ENCODE measurements at places on chromosomes 7 and 10.

GRCh38 chr10:30415593-30415992 is 18.4 kb upstream of the MAP3K8 start:
- no peak for DNase-seq

GRCh38 chr7:37352974-37353948 is 95.4 kb downstream of the ELMO1 start:
- no peak for DNase-seq

DNA sequence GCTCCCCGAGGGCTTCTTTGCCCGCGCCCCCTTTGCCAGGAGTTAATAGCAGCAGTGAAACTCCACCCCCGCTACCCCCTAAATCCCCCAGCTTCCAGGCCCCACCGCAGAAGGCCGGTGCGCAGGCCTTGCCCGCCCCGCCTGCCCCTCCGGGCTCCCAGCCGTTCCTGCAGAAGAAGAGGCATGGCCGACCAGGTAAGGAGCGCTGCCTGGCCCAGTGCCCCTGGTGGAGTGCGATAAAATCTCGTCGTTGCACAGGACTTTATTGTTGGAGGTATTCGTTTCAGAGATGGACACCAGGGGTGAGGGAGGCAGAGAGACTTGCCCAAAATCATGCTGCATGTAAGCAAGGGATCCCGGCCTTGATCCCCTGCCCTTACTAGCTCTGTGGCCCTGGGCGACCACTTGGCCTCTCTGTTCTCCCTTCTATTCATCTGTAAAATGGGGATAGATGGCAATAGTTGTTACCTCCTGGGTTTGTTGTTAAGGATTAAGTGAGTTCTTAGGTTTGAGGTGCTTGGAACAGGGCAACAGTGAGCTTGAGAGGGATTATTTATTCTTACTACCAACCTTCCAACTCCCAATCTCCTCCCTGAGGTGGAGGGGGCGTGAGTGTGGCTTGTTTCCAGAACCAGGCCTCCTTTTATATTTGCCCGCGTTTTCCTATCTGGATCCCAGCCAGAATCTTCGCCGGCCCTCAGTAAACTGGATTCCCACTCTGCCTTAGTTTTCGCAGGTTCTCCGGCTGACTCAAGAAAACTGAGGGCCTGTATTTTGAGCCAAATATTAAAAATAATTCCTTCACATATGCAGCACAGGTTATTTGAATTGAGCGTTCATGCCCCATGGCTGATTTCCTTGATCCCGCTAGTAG is 78.3 kb downstream of the WIPF3 start:
- no peak for DNase-seq

DNA sequence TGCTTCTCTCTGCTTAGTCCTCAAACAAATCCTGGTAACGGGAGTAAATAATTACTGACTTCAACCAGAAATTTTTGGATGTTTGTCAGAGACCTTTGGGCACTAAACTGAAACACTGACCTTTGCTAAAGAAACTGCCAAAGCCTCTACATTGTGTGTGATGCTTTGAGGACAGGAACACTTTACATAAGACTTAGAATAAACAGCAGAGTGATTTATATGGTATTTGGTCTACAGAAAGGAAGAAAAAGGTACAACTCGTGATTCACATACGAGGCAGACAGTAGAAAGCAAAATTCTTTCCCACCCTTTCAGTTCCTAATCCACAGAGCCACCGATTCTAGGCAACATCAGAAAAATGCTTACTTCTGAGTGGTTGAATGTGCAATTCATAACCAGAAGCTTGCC is 59.8 kb downstream of the SLC16A12 start:
- no peak for DNase-seq

GRCh38 chr10:106619346-106619745 is 545.2 kb downstream of the SORCS1 start:
- no peak for DNase-seq

DNA sequence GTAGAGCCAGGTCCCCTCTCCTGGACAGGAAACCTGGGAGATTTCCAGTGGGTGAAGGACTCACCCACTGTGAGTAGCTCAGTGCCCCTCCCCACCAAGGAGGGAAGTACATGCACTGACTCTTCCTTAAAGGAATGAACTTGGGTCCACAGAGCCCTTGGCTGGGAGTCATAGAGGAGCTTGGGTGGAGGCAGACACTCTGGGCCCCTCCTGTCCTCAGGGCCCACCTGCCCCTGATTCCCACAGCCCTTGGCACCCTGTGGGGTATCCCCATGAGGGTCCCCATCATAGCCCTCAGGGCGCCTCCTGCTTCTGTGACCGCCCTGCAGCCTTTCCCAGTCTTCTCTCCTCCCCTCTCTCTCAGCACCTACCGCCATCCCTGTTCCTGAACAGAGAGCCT is 3.7 kb downstream of the EN2 start:
- DNase-seq, result no peak

DNA sequence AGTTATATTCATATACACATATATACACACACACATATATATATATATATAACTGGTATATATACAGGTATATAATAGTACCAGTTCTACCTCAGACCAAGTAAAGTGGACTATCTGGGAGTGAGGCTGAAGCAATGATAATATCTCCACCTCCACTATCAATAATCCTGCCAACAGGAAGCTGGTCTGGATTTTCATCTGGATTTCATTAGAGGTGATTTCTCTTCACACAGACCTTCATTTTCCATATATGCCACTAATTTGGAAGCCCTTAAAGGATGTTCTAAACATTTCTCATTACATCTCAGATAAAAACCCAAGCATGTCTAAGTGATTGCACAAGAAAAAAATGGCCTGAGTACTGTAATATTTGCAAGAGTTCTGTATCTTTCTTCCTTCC is 1.7 kb upstream of the SLC35B4 start:
- DNase-seq, result no peak

DNA sequence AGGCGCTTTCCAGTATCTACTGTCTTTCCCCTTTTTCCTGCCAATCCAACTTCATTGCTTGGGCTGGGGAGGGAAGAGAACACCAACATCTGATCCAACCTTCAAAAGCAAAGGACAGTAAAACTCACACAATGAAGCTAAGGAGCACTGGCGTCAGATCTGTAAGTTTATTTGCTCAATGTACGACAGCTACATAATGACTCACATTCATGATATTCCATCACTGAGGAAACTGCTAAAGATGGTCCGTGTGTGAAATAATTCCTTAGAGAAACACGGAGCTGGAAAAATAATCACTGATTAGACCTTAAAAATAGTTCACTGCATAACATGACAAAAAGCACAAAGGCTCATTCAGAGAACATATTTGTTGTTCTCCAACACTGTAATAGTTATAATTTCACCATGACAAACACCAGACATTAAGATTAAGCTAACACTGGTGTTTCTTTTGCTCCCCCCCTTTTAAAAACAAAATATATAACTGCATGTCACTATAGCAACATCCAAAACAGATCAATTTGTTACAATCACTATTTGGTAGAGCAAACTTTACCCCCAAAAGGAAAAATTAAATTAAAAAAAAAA is 24.3 kb downstream of the HSPB1 start:
- no peak for DNase-seq

GRCh38 chr7:14691597-14692203 is 210.9 kb downstream of the DGKB start:
- no peak for DNase-seq

GRCh38 chr10:14659626-14660196 is 115.0 kb downstream of the FAM107B start:
- DNase-seq, result no peak

GRCh38 chr7:144516729-144517525 is 113.4 kb upstream of the NOBOX start:
- no peak for DNase-seq

GRCh38 chr10:93475871-93476270 is 6.3 kb downstream of the MYOF start:
- DNase-seq, result no peak

DNA sequence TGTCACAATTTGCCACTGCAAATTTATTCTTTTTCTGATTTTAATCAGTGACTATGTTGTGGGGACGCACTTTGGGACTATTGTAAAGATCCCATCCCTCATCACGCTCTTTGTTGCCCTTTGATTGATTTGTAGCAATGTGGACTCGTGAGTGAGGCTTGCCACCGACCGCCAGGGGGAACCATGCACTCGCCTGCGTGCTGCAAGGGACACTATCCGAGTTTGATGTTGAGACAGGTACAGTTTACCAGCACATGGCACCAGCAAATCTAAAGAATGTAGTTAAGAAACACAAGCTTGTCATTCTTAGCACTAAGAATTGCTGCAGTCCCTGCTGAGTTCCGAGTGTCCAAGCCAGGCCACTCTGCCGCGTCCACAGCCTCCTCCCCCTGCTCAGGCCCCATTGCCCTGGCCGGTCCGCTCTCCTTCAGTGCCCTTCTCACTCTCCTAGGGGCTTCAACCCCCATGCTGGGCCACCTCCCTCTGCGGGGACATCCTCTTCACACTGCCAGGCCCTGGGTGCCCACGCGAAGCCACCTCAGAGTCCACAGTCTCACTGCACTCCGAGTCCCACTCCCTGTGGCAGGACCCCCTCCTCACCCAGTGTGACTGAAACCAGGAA is 2.0 kb upstream of the SFTPA2 start:
- no peak for DNase-seq

DNA sequence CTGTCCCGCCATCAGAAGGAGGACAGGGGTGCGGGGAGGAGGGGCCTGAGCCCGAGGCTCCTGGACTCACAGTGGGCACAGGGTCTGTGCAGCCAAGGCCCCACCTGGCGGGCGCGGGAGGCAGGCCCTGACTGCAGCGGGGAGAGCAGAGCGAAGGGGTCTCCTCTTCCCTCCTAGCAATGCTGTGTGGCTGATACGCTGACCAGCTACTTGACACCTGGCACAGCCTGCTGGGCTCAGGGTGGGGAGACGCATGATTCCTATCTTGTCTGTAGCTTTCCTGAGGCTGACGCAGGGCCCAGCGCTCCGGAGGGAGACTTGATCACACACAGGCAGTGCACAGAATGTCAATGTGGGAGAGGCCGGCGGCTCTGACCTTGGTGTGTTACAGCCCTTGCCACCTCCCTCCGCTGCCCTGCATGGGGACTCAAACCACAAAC is 174.9 kb downstream of the ELFN1 start:
- DNase-seq, result no peak

DNA sequence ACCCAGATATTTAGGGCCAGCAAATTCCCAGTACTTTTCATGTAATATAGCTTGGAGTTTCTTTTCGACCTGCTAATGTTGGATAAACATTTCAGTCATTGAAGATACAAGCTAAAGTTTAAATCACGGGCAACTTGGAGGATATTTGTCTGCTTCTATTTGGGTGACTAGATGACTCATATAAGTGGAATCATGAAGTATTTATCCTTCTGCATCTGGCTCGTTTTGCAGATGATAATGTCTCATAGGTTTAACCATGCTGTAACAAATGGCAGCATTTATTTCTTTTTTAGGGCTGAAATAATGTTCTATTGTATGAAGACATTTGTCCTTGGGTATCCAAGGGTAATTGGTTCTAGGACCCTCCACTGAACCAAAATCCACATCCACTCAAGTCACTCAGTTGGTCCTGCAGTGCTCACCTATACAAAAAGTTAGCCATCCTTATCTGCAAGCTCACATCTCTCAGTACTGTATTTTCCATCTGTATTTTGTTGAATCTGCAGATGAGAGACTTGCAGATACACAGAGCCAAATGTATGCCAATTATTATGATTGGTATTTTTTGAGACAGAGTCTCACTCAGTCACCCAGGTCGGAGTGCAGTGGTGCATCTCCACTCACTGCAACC is 187.2 kb upstream of the CSTF2T start:
- DNase-seq, result no peak

DNA sequence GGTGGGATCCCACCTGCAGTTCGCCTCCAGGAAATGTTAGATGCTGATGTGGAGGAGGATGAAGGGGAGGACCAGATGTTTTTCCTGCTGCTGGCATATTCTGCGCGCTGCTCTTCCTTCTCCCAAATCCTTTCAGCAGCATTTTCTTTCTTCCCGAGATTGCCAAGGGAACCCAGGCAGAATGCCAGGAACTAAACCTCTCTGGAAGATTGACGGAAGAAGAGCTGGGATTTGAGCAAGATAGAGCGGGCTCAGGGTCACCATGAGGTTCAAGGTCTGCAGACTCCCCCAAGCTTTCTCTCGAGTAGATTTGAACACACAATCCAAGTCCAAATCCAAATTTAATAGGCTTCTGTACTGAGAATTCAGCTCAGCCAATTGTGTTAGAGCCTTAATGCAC is 345.2 kb upstream of the C7orf33 start:
- DNase-seq, result no peak

DNA sequence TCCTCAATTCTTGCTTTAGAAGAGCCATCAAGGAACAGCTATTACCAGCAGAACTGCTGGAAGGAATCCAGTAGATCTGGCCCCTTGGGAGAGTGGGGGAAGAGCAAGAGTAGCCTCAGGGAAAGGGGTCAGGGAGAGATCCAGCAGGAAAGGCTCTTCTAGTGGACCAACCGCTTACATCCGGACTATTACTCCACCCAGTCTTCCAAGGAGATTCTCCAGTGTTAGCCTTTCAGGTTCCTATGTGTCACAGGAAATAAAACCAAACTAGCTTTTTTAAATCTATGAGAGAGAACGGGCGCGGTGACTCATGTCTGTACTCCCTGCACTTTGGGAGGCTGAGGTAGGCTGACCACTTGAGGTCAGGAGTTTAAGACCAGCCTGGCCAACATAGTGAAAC is 34.3 kb downstream of the TET1 start:
- no peak for DNase-seq
